ENCODE measurements at places on chromosomes 16 and 17.

DNA sequence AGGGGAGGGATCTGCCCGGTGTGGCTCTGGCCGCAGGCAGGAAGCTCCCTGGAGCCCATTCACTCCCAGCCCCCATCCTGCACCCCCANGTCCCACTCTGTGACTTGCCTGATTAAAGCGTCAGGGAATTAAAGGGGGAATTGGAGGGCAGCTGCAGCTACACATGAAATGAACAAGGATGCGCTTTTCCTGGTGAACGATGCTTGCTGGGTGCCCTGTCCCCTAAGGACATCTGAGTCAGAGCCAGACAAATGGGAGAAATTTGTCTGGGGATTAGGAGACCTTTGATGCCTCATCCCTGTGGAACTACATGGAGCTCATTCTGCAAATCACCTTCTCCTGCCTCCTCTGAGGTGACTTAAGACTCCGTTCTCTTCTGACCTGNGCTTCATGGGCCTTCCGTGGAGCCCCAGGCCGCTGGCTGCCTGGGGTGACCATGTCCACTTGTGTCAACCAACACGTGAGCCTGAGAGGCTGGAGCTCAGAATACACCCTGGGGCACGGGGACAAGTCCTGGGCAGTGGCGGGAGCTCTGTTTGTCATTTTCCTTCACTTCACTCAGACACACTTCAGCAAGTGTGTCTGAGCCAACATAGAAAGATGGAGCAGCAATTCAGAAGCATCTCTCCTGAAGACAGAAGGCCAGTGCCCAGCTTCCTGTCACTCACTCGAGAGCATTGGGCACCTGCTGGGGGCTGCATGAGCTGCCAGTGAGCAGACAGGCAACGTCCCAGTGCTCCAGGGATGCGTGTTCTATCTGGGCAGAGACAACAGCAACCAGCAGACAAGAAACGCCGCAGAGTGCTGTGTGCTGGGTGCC, 54.1 kb downstream of the METRNL start:
- DNase-seq, result no peak

DNA sequence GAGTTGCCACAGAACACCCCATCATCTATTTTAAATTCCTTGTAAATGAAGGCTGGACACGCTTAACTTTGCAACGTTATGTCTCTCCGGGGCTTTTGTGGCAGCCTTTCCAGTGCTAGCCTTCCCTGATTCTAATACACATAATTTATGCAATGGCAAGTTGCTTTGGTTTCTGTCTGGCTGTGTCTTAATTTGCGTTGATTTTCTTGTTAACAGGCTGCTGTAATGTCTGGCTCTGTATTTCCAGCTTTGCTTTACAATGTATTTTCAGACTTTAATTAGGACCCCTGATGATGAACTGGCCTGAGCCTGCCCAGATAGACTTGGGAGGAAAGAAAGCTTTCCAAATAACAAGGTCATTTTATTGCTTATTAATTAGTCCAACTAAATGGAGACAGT, 30.3 kb downstream of the ARSG start:
- DNase-seq, result no peak

GRCh38 chr17:28343491-28343932, 8.0 kb downstream of the TNFAIP1 start:
- no peak for DNase-seq

DNA sequence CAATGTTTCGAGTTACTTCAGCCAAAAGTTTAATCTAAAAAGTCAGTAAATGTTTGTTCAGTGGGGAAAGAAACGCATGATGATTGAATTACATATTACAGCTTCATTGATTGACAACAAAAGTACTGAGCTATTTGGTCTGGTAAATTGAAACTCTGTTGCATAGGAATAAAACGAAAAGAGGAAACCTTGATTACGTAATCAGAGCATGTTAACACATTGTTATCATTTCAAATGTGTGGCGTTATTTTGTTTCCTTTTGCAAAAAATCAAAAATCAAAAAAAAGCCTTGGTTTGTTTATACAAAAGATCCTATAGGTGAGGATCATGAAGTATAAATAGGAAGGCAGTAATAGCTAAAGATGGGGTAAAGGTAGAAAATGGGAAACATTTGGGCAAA, 19.5 kb upstream of the CA10 start:
- DNase-seq, result no peak

DNA sequence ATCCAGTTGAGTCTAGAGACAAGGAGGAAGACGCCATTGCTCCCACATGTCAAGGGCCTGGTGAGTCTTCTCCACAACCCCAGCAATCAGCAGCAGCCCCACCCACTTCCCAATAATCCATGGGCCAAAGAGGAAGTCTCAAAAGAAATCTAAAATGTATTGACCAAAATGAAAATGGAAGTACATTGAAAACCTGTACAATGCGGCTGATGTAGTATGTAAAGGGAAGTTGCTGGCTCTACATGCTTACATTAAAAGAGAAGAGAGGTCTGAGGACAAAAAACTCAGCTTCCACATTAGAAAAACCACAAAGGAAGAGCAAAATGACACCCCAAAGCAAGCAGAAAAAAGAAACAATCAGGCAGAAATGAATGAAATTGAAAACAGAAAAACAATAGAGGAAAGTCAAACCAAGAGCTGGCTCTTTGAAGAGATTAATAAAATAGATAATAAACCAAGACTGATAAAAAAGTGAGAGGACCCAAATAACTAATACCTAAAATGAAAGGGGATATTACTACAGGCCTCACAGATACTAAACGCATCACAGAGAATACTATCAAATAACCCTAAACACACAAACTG, 100.6 kb upstream of the METRNL start:
- DNase-seq, result peak; percentile 32

GRCh38 chr16:86052115-86052670, 153.2 kb downstream of the IRF8 start:
- no peak for DNase-seq

GRCh38 chr16:56261656-56262055, 70.4 kb downstream of the GNAO1 start:
- no peak for DNase-seq

DNA sequence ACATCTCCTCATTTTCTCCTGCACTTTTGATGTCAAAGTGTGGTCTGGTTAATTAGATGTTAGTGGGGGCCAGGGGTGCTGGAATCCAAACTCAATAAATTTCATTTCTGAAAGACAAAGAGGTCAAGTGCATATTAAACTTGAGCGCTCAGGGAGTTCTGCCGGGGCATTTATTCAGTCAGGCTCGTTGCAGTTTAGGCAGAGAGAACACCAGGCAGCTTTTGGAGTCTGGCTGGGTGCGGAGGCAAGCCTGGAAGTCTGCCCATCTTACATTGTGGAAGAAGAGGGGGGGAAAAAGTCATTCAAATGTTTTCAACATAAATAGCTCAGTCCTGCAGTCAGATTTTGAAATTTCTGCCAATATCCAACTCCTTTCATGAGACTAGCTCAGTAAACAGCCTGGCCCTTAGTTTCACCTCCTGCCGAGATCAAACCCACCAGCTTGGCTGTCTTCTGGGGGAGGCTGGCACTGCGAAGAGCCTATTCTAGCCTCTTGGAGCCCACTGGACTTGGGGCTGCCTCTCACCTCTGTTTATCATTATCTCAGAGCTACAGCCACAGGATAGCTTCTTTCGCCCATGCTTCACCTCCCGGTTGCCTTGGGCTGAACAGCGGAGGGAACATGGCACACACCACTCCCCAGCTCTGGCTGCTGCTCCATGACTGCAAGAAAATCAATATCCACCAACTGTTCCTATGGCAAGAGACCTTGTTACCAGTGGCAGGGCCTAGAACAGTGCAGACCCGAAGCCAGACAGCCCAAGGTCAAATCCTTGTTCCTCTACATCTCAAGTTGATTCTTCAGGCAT, 177.4 kb upstream of the CDH5 start:
- no peak for DNase-seq

DNA sequence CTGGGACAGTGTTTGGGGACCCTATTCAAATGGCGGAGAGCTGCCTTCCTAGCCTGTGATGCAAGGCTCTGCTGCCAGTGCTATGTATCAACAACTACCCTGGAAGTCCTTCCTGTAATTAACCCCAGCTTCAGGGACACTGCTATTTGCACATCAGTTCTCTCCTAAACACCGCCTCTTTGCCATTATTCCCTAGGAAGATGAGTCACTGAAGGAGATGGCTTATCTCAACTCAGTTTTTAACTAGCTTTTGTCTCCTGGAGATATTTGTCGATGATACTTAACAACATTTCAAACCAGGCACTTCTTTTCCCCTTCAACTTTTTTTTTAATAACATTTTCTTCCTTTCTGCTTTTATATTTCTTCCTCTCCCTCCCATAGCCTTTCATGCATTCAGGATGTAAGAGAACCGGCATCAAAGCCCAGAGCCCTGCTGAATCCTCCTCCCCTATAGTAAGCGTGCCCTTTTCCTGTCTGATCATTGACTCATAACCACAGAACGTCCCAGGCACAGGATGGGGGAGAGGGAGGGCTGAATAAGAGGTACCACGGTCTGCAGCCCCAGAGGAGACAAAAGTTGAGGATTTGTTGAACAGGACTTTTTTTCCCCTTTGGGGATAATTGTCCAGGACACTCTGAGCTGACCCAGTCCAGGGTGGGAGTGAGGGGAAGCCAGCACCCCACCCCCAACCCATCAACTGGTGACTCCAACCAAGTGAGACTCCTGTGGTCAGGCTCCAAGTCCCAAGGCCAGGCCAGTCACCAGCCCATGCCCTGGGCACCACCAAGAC, 387.8 kb upstream of the SALL1 start:
- no peak for DNase-seq

DNA sequence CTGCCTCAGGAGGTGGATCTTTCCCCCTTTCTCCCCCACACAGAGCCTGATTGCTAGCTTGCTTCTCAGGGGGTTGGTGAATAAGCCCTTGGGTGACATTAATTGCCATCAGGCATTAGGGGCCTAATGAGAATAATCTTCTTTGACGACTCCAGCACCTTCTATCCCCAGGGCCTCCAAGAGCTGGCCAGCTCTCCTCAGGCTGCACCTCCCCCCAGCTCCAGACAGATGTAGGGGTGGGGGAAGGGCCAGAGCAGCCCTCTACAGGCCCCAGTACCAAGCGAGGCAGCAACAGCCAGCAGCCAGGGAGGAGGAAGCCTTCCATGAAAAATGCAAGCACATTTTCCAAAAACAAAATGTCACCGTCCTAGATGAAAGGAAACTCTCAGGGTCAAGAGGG, 1.4 kb upstream of the TMEM132E start:
- no peak for DNase-seq

GRCh38 chr16:77588389-77588788, 133.9 kb upstream of the NUDT7 start:
- no peak for DNase-seq

DNA sequence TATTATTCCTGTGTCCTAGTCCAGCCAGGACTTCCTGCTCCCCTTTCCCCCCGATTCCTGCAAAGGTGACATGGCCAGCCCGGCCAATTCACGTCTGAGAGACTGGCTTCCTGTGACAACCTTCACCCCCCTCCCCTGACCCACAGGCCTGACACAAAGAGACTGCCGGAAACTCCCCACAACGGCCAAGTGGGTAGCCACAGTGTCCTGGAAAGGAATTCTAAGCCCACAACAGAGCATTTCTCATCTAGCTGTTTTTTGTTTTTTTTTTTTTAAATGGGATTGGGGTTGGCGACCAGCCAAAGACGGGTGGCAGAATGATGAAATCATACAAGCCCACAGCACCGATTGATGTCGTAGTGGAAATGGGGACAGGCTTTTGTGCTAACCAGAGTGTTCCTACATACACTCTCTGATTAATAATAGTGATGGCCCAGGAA, 2.8 kb upstream of the XAF1 start:
- DNase-seq, result peak; percentile 25

DNA sequence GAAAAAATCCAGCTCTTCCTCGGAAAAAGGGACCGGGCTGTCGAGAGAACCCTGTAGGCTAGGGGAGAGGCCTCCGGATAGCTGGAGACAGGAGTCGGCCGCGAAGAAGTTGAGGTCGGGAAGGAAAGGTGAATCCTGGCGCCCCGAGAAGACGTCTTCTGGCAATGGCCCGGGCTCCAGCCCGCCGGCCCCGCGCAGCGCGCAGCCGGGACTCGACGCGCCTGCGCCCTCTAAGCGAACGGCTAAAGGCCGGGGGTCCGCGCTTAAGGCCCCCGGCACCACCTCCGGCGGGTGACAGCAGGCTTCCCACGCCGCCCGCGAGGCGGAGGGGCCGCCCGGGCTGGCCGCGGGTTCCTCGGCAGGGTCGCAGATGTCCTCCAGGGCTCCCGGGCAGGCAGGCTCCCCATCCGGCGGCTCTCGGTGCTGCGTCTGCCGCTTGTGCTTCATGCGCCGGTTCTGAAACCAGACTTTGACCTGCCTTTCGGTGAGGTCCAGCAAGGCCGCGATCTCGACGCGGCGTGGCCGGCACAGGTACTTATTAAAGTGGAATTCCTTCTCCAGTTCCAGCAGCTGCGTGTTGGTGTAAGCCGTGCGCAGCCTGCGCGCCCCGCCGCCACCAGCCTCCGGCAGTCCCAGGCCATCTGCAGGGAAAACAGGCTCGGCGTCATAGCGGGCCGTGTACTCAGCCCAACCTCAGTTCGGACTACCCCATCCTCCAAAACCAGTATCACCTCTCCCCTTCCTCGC, 1.6 kb downstream of the HOXB2 start:
- DNase-seq, result peak; percentile 63

- DNase-seq, result no peak
Measured at GRCh38 chr16:20874088-20874581, 26.0 kb downstream of the DCUN1D3 start.

DNA sequence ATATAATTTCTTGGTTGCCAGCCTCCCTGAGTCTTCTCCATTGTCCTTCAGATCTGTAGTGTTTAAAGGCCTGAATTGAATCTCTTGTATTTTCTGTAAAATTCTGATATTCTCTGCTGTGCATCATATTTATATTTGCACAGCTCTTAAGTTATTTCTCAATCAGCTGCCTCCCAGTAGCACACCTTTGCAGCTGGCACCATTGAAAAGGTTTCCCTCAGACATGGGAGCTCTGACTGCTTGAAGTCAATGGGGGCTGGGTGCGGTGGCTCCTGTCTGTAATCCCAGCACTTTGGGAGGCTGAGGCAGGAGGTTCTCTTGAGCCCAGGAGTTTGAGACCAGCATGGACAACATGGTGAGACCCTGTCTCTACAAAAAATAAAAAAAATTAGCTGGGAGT, 40.4 kb downstream of the PITPNC1 start:
- DNase-seq, result no peak

- no peak for DNase-seq
Measured at GRCh38 chr16:68242926-68243858, 2.0 kb upstream of the PLA2G15 start.

- no peak for DNase-seq
Measured at GRCh38 chr16:2691491-2692248, 9.3 kb downstream of the KCTD5 start.

- DNase-seq, result no peak
Measured at GRCh38 chr17:40558300-40558889, 6.9 kb downstream of the CCR7 start.

DNA sequence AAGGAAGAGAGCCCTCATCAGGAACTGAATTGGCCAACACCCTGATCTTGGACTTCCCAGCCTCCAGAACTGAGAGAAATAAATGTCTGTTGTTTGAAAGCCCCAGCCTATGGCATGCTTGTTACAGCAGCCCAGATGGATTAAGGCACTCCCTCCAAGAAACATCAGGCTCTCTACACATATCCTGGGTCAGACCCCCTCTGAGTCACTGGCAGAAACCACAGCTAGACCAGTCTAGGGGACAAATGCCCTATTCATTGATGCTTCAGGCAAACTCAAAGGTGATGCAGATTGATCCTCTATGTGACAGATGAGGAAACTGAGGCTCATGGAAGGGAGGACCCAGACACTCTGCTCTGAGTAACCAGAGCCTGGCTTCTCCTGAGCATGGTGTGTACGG, 116.8 kb downstream of the WSCD1 start:
- no peak for DNase-seq
